Activated T-helper 1 cell treated with anti-CD3 and anti-CD28 coated beads, Interleukin-12 subunit alpha, Interleukin-12 subunit beta, Interleukin-2, Interleukin-4 antibody, amounts not matched to agents 30 ng/mL and 10 ng/mL and 1 ng/mL, durations not matched to agents 14 hours and 24 hours and 36 hours (primary cell): ENCODE measurements at places on chromosomes 4 and X. TPM values are rescaled to one million over a fixed set of nuclear protein-coding genes. Genes with fewer than 3 reads are reported as not detected.

Gene NRK
- total RNA-seq: not detected in 2 replicates

Gene SETD7
- 17.4 and 18.7 TPM in 2 replicates for total RNA-seq

Gene TMEM255A
- not detected in 2 replicates for total RNA-seq

Gene BGN
- not detected in 2 replicates for total RNA-seq

Gene AR
- total RNA-seq: not detected in 2 replicates

- H3K36me3 ChIP-seq: peaks cover 2% of the 10 kb centered on the region
- DNase-seq: no peak
- no peak overlapping the region for H3K27ac ChIP-seq
- no peak overlapping the region for H3K4me3 ChIP-seq
Observed at GRCh38 chrX:96721354-96721753, 36.7 kb downstream of the DIAPH2 start.

- DNase-seq: no peak
- no peaks in the 10 kb centered on the region for H3K4me1 ChIP-seq
- H3K27me3 ChIP-seq: no peaks in the 10 kb centered on the region
Observed at GRCh38 chr4:185754961-185755360, 57.0 kb downstream of the SORBS2 start.

GRCh38 chr4:150462743-150463142 is 119.2 kb upstream of the MAB21L2 start:
- H3K27ac ChIP-seq: no peak overlapping the region
- H3K4me1 ChIP-seq: no peaks in the 10 kb centered on the region
- no peak for DNase-seq

- H3K27me3 ChIP-seq: peaks cover 5% of the 10 kb centered on the region
- DNase-seq: no peak
- peaks cover 11% of the 10 kb centered on the region for H3K4me1 ChIP-seq
- no peaks in the 10 kb centered on the region for H3K36me3 ChIP-seq
Observed at GRCh38 chr4:83389756-83390505, 55.3 kb upstream of the HPSE start.

DNA sequence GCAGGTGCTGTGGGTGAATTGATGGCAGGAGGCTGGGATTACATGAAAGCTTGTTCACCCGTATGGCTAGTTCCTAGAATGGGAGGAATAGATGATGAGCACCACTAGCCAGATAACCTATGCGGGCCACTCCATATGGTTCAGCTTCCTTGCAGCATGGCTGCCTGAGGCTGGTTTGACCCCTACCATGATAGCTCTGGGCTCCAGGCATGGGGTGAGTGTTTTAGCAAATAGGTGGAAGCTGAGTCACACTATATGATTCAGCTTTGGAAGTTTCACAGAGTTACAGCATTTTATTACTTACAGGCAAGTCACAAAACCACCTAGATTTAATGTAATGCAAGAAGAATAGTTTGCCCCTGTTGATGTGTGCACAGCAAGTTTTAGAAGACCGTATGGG is 603.2 kb downstream of the STIM2 start:
- no peak overlapping the region for H3K27ac ChIP-seq
- no peak overlapping the region for H3K4me3 ChIP-seq
- no peak for DNase-seq

- DNase-seq: no peak
- no peaks in the 10 kb centered on the region for H3K36me3 ChIP-seq
- H3K4me3 ChIP-seq: no peak overlapping the region
- no peaks in the 10 kb centered on the region for H3K27me3 ChIP-seq
Observed at GRCh38 chr4:176810481-176811249, 17.9 kb upstream of the VEGFC start.

DNA sequence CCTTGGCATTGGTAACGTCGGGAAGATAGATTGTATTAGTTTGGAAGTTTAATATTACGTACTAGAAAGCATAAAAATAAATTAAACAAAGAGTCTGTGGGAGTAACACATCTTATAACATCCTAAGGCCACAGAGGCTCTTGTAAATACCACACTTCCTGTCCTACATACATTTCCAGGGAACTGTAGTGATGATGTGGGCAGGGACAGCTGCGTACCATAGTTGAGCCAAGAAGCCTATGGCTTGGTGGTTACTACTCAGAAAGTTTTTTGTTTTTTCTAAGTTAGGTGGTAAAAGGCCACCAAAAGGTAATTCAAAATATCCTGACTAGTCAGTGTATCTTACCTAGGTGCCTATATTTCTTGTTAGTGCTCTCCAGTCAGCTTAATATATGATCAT is 4.6 kb upstream of the ANKRD50 start:
- no peaks in the 10 kb centered on the region for H3K36me3 ChIP-seq
- H3K27me3 ChIP-seq: peaks cover 10% of the 10 kb centered on the region
- H3K27ac ChIP-seq: no peak overlapping the region
- no peak overlapping the region for H3K4me3 ChIP-seq

GRCh38 chr4:159950707-159951106 is 847.8 kb downstream of the RAPGEF2 start:
- no peaks in the 10 kb centered on the region for H3K36me3 ChIP-seq
- H3K27ac ChIP-seq: no peak overlapping the region
- no peak overlapping the region for H3K4me3 ChIP-seq
- no peaks in the 10 kb centered on the region for H3K27me3 ChIP-seq

GRCh38 chrX:124289443-124289842 is 43.0 kb upstream of the TEX13D start:
- H3K4me1 ChIP-seq: no peaks in the 10 kb centered on the region
- no peak for DNase-seq
- no peak overlapping the region for H3K4me3 ChIP-seq
- no peak overlapping the region for H3K27ac ChIP-seq

GRCh38 chr4:107856901-107857300 is 32.2 kb downstream of the SGMS2 start:
- H3K4me3 ChIP-seq: no peak overlapping the region
- peaks cover 12% of the 10 kb centered on the region for H3K27me3 ChIP-seq
- no peak for DNase-seq
- H3K4me1 ChIP-seq: no peaks in the 10 kb centered on the region
- H3K27ac ChIP-seq: no peak overlapping the region
- no peaks in the 10 kb centered on the region for H3K36me3 ChIP-seq

GRCh38 chr4:126265888-126266287 is 951.1 kb downstream of the FAT4 start:
- no peak overlapping the region for H3K4me3 ChIP-seq
- no peaks in the 10 kb centered on the region for H3K36me3 ChIP-seq
- no peaks in the 10 kb centered on the region for H3K4me1 ChIP-seq
- no peaks in the 10 kb centered on the region for H3K27me3 ChIP-seq
- no peak overlapping the region for H3K27ac ChIP-seq
- DNase-seq: no peak

DNA sequence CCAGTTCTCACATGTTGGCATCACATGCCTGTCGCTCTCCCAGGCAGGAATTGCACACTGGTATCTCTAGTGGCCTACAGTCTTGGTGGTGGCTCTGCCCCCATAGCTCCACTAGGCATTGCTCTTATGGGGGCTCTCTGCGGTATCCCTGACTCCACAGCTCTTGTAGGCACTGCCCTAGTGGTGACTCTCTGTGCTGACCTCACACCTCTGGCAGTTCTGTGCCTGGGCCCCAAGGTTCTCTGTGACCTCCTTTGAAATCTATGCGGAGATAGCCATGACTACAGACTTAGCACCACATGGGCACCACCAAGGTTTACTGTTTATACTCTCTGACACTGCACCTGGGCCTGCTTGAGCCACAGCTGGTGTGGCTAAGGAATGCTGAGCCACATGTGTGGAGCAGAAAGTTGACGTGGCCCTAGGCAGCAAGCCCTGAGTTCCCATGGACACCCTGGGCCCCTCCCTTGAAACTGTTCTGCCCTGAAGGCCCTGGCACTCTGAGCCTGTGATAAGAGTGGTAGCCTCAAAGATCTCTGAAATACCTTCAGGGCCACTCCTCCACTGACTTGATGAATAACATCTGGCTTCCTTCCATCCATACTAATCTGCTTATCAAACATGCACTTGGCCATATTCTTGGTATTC is 8.0 kb downstream of the SLC9B1 start:
- DNase-seq: no peak
- peaks cover 2% of the 10 kb centered on the region for H3K27me3 ChIP-seq
